ENCODE measurements at places on chromosomes 1 and 21.

DNA sequence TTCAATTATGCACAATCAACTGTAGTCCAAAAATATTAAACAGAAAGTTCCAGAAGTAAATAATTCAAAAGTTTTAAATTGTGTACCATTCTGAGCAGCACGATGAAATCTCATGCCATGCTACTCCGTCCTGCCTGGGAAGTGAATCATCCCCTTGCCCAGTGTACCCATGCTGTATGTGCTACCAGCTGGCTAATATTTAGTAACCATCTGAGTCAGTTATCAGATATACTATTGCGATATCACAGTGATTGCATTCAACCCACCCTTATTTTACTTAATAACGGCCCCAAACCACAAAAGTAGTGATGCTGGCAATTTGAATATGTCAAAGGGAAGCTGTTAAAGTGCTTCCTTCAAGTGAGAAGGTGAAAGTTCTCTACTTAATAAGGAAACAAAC, 56.2 kb downstream of the EVI5 start:
- no peak for DNase-seq

DNA sequence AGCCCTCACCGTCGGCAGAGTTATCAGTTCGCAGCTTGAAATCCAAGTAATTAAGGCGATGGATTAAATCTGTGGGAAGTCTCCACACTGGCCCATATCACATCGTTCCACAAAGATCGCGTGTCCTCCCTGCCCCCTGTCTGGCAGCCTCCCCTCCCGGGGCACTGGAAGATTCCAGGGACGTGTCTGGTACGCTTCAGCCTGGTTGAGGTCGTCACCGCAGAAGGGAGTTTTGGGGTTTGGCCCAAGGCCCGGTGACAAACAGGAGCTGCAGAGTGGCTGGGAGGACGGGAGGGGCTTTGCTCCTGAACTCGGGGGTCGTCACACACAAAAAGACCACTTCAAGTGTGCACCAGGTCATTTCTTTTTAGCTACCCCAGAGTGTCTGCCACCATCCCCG, 51.1 kb downstream of the PRDM16 start:
- peak; percentile 49 for DNase-seq

GRCh38 chr1:72777918-72778317, 495.6 kb upstream of the NEGR1 start:
- DNase-seq: no peak

GRCh38 chr1:20432341-20432740, 53.7 kb downstream of the CAMK2N1 start:
- no peak for DNase-seq

DNA sequence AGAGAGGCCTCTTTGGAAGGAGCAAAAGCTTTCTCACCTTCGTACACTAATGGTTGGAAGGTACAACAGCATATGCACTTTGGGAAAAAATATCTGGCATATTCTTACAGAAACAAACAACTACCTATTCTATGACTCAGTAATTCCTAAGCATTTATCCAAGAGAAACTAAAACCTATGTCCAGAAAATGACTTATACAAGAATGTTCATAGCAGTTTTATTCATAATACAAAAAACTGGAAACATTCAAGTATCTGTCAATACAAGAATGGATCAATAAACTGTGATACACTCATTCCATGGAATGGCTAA, 8.2 kb downstream of the NBPF1 start:
- no peak for DNase-seq

DNA sequence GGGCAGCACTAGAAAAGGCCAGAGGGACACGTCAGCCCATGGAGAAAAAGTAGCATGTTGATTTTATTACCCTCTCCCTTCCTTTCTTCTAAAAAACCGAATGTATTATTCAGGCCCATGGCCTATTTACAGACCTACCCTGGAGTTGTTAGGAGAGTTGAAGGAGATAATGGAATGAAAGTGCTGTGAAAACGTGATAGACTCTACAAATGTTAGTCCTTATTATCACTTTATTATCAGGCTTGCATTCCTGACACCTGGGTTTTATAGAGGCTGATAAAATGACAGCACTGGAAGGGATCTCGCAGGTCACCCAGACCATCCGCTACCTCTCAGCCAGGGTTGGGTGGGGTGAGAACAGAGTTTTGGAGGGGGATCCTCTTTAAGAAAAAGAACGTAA, 60.6 kb upstream of the TLR5 start:
- no peak for DNase-seq

DNA sequence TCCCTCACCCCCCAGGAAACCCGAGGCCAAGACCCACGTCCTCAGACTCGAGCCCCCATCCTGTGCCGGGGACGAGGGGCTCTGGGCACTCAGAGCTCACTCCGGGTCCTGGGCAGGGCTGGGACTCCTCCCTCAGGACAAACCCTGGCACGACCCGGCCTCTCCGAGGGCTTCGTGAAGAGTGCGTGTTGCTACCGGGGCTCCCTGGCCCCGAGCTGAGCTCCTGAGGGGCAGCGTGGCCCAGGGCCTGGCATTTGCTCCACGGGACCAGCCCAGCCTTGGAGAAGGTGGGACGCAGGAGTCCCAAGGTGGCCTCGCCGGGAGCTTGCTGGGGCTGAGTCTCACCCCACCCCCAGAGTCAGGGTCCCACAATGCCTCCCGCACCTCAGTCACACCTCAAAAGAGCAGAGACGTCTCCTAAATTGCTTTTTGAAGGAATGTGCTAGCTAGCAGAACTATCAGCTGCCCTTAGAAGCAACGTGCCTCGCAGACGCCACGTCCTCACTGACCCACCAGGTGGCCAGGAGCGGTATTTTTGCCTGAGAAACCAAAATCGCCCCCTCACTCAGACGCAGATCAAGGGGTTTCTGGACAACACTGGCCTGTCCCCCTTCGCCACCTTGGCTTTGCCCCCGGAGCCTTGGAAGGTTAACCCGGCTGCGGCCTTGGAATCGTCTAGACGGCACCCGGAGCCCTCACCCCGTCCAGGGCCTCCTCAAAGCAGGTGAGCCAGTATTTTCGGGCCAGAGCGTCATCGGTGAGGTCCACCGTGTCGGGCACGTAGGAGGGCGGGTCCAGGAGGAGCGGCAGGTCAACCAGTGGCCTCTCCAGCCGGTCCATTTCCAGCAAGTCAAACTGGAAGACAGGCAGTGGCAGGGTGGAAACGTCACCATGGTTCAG, 11.3 kb downstream of the PANK4 start:
- DNase-seq: no peak

DNA sequence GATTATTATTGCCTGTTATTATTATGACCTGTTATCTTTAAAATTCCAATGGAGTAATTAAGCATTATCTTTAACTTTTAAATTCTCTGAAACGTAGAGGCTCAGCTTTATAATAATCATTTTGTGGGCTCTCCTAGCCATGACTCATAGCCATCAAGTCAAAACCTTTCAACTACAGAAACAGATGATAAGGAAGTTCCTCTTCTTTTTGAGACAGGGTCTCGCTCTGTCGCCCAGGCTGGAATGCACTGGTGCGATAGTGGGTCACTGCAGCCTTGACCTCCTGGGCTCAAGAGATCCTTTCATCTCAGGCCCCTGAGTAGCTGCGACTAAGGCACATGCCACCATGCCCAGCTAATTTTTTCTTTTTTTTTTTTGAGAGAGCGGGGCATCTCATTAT, 43.5 kb downstream of the CHML start:
- DNase-seq: no peak

DNA sequence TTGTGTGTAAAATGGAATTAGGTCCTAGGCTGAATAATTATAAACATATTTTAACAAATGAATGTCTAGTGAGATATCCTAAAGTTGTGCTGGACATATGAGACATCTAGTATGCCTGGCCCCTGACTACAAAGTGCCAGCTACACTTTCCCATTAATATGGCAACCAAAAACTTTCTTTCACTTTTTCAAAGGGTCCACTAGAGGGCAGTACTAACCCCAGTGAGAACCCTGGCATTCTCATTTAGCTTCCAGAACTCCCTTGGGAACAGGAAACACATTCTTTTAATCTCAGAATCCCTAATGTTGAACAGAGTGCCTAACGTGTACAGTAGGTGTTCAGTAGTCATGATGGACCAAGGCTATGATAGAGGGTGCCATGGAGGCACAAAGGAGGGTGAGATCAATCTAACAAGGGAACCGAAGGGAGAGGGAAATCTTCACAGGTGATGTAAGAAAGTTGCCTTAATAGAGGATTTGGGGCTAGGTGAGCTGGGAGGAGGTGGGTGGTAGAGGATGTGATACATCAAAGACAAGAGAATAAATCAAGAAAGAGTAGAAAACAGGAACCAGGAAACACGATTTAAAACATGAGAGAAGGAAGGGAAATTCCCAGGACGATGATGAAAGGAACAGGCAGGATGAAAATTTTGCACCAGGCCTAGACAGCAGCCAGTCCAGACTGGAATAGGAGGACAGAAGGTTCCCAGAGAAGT, 41.6 kb downstream of the NSL1 start:
- peak; percentile 60 for DNase-seq

DNA sequence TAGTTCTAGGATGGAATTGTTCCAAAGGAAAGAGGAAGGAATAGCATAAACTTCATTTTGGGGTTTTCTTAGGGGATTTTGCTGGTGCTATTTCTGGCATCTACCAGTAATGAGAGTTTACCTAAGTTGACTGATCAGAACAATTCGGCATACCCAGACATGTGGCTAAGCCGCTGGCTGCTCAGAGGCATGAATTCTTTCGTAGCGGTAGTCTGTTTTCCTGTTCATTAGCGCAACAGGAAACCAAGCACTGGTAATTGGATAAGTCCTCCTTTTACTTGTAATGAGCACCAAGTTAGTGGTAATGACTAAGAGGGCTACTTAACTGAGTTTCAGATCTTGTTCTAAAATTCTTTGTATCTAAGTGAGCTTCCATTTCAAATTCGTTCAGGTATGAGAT, 38.6 kb downstream of the C21orf91 start:
- no peak for DNase-seq

DNA sequence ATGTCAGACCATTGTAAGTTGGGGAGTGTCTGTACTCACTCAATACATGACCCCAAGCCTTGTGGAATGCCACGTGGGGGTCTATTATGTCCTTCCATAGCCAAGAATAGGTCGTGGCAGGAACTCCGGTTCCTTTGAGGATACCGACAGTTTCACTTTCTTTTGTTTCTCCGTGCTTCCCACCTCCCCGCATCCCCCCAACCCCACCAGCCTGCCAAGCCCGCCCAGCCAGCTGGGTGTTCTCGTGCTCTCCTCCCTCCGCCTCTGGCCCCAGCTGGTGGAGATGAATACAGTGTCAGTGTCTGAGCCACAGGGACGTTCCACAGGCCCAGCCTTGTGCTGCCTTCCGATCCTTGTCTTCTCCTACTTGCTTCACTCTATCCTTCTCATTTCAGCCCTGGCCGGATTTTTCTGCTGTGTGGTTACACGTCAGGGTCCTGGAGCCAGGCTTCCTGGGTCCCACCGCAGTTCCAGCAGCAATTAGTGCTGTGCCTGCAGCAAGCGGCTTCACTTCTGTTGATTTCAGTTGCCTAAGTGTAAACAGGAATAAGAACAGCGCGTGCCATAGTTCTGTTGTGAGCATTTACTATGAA, 4.1 kb upstream of the AGTRAP start:
- peak; percentile 58 for DNase-seq

DNA sequence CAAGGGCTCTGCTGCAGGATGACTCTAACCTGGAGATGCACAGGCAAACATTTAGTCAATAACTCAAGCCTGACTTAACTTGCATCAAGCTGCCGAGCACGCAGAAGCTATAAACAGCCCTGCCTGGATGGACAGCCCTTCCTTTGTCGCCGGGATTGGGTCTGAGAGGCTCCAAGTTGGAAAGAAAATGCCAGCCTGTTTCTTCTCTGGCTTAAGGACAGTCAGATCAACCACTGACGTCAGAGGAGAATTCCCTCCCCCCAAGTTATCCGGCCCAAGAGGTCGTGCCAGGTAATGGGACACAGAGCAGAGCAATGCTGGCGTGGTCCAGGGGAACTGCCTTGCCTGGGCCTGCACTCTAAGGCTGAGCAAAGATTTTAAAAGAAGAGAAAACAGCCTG, 27.1 kb upstream of the LRRC38 start:
- peak; percentile 39 for DNase-seq

GRCh38 chr1:232471250-232471649, 158.7 kb downstream of the SIPA1L2 start:
- DNase-seq: no peak

GRCh38 chr1:186112280-186112679, 262.8 kb downstream of the TPR start:
- no peak for DNase-seq

Measured in spinal cord (tissue), 10 donors.